ENCODE measurements at places on chromosomes 12 and 14.
A peak's percentile ranks its signal among the peaks of the same experiment; 100 is the strongest.

- DNase-seq: no peak
Measured at GRCh38 chr14:101715210-101716076, 46.1 kb upstream of the PPP2R5C start.

DNA sequence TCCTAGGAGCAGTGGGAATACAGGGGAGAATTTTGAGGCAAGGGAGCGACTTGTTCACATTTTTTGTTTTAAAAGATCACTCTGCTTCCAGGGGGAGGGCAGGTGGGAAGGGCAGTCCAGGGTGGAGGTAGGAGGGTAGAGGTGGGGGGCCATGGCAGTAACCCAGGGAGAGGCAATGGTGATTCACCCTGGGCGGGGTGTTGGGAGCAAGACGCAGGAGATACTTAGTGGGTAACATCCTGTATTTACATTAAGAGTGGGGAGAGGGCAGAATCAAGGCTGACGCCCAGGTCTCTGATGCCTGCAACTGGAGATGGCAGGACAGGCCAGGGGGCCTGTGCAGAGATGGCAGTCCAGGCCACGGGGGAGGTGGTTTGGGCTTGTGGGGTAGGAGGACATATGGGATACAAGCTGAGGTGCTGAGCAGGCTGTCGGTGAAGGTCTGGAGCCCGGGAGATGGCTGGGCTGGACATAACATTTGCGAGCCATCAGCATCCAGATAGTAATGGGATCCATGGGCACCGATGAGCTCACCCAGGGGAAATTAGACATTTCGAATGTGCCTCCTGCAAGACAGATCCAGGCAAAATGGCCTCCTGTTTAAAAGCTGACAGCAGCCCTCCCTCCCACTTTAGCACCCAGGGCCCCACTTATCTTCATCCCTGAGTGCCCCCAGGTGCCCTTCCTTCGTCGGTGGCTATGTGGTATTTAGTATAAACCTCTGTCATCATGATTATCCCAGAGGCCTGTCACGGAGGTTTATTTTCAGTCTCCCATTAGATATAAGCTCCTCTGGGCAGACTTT is 9.3 kb downstream of the EML1 start:
- no peak for DNase-seq

DNA sequence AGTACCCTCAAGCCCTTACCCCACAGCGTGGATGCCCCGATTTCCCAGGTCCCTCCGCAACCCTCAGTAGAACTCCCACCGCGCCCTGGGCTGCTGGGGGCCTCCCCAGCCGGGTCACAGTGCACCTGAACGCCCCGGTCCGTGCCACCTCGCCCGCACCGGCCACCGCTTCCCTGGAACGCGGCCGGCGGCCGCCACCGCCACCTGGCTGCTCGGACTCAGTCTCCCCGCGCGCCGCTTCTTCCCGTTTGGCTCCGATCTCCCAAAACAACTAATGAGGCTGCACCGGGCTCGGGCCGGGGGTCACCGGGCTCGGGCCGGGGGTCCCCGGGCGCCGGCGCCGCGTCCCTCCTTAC is 1.0 kb downstream of the ITPK1 start:
- DNase-seq: no peak

DNA sequence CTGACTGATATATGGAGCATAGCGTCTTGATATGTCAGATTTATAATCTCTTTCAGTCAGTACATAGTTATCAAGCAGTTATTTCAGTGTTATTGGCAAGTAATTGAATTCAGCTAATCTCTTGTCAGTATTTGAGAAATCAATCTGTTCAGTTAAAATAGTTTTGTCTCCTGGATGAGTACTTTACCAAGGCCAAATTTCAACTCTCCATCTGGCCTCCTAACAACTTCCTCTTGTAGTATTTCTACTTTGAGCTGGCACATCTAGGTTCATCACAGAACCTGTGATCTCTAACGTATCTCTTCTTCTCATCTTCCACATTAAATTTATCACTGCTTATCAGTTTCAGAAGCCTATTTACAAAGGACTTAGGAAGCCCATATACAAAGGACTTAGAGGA is 690.5 kb downstream of the C12orf50 start:
- no peak for DNase-seq

GRCh38 chr12:6476489-6476888 is 6.0 kb upstream of the VAMP1 start:
- DNase-seq: peak; percentile 73

- DNase-seq: no peak
Measured at GRCh38 chr14:34425095-34425851, 36.8 kb downstream of the SPTSSA start.

GRCh38 chr14:35865611-35866324 is 39.6 kb downstream of the BRMS1L start:
- no peak for DNase-seq

DNA sequence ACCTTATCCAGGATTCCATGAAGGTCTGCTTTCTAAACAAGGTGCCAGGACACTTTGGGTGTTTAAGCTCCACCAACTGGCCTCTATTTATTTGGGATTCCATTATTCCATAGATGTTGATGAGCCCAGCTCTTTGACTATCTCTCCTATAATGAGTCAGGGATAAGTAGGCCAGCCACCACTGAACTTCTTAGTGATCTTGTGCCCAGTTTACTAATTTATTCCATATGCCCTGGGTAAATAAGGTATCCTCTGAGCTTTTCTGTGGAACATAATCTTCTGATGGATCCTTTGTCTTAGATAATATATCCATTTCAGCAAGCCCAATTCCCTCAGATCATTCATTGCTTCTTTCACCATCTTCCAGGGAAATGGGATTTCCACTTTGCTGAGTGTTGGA is 535.0 kb downstream of the FOXG1 start:
- no peak for DNase-seq

DNA sequence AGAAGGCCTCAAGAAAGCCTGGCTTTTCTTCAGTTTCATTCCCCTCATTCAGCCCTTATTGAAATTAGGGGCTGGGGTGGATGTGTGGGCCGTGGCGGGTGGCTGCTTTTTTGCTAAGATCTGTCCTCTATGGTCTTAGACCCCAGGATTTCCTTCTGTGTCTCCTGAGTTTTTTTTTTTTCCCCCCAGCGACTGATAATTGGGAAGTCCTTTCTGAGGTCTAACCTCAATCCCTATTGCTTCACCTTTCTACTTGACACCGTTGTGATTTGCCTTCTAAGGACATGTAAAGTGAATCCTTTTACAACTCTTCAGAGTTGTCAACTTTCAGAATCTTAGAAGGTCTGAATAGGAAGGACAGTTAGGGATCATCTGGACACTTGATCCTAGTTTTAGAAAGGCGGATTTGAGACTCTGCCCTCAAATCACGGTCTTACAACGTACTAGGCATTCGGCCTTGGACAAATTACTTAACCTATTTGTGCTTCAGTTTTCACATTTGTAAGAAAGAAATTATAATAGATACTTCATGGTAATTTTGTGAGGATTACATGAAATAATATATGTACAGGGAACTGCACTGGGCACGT is 4.4 kb downstream of the GPR84 start:
- no peak for DNase-seq

- peak; percentile 0 for DNase-seq
Measured at GRCh38 chr14:48350971-48351370, 675.6 kb upstream of the MDGA2 start.

GRCh38 chr12:38141239-38141638 is 175.3 kb upstream of the ALG10B start:
- no peak for DNase-seq

DNA sequence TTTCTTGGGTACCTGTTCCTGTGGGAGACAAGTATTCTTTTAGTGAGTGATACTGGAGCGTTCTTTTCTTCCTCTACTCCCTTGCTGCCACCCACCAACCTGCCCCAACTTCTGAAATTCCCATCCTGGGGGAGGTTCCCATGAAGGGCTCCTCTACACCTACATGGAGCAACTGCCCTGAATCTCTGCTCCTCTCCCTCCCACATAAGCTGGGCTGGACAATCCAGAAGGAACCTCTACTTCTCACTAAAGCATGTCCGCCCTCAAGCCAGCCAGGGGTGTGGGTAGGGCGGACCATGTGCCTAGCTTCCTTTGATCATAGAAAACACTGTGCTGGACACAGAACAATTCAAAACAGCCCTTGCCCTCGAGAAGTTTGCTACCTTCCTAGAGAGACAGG is 25.9 kb upstream of the ESRRB start:
- no peak for DNase-seq

DNA sequence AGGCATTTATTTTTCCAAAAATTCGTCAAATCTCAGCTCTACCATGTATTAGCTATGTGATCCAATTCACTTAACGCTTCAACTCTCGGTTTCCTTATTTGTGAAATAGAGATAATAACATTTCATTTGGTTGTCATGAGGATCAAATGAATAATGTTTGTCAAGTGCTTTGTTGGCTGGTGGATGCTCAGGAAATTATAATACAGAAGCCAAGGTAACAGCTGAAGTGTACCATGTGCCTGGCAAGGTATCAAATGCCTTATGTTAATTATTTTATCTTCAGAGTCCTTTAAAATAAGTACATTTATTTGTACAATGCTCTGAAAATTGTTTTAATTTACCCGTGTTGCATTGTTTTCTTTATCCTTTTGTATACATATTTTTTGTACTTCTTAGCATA is 6.1 kb upstream of the PRKCH start:
- no peak for DNase-seq

DNA sequence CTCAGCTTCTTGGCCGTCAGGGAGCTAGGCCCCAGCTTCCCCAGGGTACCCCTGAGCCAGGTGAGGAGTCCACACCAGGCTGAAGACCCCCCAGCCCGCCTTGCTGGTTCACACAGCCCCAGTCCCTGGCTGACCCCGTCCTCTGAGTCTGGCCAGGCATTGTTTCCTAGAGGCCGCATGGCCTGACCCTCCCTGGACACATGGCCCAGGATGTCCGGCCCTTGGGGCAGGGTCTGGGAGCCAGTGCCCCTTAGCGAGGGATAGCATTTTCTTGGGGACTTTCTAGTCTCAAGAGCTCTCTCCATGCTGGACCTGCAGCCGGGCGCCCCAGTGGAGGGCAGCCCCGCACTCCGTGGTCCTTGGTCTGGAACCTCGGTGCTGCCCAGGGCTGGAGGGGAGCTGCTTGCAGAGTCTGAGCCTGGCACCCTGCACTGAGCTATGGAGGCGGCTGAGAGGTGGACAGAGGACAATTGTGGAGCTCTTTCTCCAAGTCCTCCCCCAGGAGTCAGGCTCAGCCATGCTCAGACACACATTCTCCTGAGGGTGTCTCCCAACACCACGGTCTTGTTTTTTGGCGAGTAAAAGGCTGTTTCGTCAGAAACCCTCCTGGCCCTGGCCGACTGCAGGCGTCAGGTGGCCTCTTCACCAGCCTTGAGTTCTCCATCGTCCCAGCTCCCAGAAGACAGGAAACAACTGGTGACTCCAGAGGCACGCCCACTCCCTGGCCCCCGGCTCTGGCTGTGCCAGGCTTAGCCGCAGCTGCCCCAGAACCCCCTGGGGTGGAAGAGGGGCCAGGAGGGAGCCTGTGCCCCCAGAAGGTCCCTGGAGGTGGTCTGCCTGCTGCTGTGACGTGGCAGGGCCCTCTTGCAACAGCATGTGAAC is 17.6 kb upstream of the CRIP2 start:
- no peak for DNase-seq

- peak; percentile 96 for DNase-seq
Measured at GRCh38 chr12:8658346-8658745, 4.3 kb downstream of the MFAP5 start.

DNA sequence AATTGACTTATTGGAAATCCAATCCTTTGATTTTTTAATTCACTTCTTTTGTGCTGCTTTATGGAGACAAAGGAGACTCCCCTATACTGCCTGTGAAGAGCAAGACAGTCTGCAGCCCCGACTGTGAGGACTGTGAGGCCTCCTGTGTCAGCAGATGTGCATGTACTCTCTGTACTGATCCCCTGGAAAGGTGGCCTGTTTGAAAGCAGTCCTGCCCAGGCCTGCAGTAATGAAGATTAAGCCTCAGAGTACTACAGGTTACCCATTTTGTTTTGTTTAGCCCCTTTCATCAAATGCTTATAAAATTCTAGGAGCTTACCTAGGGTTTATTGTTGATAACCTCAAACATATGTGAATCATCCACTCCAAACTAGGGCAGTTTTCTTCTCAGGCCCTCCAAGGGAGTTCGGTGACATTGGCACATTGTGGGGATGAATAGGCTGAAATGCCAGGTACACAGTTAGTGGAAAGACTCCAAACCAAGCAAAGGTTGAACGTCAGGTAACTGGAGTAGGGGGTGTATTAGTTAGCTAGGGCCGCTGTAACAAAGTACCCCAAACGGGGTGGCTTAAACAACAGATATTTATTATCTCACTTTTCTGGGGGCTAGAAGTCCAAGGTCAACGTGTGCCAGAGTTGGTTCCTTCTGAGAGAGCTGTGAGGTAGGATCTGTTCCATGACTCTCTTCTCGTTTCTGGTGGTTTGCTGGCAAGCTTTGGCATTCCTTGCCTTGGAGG is 208.7 kb upstream of the BCL2L14 start:
- no peak for DNase-seq

- DNase-seq: no peak
Measured at GRCh38 chr12:114836609-114837008, 152.6 kb upstream of the TBX3 start.

DNA sequence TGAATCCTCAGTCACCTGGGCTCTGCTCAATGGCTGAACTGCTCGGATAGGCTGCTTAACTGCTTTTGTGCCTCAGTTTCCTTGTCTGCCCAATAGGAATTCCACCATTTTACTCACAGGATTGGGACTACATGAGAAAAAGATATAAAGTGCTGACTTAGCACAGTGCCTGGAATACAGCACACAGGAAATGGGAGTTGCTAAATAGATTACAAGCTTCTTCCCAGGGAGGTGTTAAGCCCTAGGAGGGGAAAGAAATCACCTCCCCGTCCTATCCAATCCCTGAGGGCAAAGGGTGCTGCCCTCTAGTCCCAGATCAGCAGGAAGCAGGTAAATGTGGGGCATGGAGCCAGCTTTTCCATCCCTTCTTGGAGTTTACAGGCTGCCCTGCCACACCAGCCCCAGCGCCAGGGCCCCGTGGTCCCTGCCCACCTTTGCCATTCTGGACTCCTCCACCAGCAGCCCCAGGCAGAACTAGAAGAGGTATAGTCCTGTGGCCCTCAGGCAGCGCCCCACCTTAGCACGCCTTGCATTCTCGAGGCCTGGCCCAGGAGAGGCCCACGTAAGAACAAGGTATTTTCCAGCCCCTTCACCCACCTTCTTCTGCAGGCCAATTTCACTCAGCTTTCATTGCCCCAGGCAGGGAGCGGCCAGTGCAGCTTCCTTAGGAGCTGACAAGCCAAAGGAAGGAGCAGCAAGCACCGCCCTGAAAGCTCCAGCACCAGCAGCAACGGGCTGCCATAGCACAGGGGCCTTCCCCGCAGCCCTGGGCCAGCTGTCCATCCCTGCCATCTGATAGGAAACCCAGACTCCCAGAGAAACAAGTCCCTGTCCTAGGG is 28.8 kb upstream of the RPLP0 start:
- DNase-seq: peak; percentile 23

DNA sequence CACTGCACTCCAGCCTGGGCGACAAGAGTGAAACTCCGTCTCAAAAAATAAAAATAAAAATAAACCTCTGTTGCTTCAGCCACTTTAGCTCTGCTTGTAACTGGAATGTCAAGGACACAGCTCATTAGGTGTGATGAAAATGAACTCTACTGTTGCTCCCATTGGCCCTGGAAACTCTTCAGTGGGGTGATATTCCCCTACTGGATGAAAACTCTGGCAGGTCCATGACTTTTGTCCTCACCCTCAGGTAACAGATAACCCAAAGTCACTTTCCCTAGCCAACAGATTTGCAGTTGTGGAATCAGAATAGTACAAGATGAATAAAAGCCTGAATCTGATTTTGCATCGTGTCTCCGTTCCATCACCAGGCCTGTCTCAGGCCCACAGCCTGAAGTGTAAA is 92.1 kb upstream of the CEP83 start:
- no peak for DNase-seq

- DNase-seq: no peak
Measured at GRCh38 chr12:70989232-70989631, 68.7 kb upstream of the PTPRR start.

Data from fibroblast of skin of abdomen (primary cell).